Left lung (tissue), 14 donors: ENCODE measurements at places on chromosomes 5 and 9.
A peak's percentile ranks its signal among the peaks of the same experiment; 100 is the strongest.

GRCh38 chr9:35774907-35775635 is 16.3 kb upstream of the NPR2 start:
- DNase-seq, result no peak

GRCh38 chr5:143304836-143305475 is 98.5 kb downstream of the NR3C1 start:
- DNase-seq, result no peak

DNA sequence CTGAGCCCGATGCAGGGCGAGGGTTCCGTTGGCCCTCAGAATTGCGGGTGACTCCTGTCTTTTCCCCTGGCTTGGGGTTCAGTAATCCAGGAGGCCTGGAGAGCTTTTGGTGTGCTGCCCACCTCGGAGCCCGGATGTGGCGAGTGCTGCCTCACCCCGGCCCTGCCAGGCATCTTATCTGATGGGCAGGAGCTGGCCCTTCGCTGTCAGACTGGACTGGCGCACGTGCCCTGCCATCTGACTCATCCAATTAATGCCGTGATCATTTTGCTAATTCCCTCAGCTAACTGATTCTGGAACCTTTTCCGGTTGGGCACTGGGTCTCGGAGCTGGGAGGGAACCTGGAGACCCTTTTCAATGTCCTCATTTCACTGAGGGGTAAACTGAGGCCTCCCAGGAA is 34.6 kb downstream of the RXRA start:
- DNase-seq, result no peak

DNA sequence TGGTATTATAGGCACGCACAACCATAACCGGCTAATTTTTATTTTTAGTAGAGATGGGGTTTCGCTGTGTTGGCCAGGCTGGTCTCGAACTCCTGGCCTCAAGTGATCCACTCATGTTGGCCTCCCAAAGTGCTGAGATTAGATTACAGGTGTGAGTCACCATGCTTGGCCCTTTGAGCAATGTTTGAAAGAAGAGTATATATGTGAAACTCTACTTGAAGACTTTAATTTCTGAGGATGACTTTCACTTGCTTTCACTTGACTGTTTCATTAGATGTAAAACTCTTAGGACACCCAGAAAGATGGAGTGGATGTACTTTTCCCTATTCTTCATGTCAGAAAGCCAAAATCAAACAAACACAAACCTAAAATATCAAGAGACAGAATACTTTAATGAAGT is 43.8 kb upstream of the GAS1 start:
- no peak for DNase-seq

DNA sequence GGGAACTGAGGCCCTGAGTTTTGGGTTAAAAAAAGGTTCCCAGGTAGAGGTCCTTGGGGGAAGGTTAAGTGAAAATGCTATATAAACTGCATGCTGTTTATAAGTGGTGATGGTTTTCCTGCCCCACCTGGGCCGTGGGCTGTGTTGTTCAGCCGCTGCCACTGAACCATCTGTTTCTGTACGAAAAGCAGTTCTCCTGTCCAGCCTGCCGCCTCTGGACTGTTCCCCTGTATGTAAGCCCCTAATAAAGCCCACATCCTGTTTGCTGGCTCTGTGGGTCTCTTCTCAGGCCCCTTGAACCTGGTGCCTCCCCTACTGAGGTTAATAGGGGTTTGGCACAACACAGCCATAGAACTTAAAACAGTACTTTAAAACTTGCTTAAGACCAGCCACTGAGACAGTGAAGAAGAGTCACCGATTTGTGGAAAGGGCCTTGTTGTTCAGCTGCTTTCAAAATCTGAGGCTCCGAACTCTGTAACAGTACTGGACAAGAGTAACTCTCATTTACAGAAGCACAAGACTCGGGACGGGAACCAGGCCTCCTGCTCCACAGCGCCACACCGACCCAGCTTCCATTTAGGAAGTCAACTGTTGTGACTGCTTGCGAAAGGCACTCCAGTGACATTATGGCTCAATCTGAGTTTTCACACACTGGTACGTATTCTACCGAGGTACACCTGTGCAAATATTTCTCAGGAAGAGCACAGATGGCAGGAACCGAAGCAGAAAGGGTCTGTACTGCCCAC is 192.5 kb downstream of the CDK5RAP2 start:
- DNase-seq, result no peak

DNA sequence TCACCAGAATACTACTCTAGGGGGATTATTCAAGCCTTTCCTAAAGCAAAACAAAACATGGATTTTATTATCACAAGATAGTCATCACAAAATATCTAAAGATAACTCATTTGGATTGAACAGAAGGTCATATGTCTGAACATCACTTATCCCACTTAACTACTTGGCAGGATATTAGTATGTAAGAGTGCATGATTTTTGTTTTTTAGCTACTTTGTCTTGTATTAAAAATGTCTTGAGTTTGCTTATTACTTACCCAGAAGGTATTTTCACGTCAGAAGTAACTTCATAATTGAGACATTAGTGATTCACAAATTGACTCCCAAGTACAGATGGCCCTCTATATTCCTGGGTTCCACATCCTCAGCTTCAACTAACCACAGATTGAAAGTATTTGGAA is 113.8 kb downstream of the TLE4 start:
- no peak for DNase-seq

DNA sequence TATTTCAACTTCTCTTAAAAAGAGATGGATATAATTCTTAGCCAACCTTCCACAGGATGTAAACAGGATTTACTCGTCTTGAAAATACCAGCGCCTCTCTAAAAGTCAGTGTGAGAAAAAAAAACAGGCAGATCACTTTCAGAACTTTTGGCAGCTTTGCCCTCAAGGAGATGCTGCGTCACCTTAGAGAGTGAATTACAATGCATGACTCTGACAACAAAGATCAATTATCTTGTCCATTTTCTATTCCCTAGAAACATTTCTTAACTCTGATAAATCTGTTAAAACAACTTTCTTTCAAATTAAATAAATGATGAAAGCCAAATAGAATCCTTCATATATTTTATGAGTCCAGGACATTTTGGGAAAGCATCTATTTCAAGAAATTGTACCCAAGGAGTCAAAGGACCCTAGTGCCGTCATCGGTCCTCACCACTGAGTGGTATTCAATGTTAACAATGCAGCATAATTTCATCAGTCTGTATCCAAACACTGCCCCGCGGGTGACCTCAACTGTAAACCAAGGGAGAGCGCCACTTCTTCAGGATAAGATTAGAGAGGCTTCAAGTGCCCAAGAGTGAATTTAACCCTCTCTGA is 536.0 kb downstream of the PDE4D start:
- DNase-seq, result peak; percentile 59

DNA sequence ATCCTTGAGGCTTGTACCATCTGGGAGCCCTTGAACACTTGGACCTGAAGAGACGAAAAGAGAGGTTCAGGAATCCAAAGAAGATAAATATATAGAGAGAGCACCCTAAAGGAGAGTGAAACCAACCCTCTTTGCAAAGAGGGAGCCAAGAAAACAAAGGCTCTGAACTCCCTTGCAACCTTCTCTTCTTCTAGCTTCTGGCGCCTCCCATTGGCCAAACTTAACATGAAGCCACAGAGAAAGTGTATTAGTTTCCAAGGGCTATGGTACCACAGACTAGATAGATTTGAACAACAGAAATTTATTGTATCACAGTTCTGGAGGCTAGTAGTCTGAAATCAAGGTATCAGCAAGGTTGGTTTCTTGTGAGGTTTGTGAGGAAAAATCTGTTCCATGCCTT is 175.1 kb downstream of the HCN1 start:
- no peak for DNase-seq

DNA sequence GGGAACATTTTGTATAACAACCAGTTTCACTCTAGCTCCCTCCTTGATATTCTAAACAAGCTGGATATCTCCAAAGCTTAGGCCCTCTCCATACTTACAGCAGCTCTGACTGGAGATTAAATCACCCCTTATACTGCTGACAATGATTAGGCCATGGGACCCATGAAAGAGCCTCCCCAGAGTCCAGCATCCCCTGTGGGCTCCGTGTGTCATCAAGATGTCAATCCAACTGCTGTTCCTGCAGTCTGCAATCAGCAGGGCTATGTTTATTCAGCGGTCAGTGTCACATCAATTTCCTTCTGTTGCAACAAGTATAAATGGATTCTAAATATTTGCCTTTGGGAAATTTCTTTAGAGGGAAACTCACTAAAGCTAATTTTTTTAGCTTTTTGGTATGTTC is 26.6 kb downstream of the PCDHAC2 start:
- DNase-seq, result no peak

DNA sequence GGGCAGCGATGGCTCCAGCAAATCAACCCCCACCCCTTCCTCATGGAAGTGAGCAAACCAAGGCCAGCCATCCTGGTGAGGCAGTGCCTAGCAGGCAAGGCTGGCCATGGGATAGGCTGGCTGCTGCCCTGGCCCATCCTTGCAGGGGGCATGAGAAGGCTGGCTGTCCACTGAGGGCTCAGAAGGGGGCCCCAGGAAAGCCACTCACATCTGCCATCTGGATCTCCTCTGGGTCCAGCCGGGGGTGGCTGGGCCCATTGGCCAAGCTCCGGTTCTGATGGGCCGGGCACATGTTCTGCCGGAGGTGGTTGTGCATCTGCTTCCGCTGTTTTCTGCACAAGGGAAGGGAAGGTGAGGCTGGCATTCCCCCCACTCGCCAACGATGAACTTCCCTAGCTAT is 57.1 kb downstream of the PSD2 start:
- peak; percentile 39 for DNase-seq

- DNase-seq, result peak; percentile 55
Measured at GRCh38 chr9:97039514-97039860, 545 bp upstream of the CTSV start.

DNA sequence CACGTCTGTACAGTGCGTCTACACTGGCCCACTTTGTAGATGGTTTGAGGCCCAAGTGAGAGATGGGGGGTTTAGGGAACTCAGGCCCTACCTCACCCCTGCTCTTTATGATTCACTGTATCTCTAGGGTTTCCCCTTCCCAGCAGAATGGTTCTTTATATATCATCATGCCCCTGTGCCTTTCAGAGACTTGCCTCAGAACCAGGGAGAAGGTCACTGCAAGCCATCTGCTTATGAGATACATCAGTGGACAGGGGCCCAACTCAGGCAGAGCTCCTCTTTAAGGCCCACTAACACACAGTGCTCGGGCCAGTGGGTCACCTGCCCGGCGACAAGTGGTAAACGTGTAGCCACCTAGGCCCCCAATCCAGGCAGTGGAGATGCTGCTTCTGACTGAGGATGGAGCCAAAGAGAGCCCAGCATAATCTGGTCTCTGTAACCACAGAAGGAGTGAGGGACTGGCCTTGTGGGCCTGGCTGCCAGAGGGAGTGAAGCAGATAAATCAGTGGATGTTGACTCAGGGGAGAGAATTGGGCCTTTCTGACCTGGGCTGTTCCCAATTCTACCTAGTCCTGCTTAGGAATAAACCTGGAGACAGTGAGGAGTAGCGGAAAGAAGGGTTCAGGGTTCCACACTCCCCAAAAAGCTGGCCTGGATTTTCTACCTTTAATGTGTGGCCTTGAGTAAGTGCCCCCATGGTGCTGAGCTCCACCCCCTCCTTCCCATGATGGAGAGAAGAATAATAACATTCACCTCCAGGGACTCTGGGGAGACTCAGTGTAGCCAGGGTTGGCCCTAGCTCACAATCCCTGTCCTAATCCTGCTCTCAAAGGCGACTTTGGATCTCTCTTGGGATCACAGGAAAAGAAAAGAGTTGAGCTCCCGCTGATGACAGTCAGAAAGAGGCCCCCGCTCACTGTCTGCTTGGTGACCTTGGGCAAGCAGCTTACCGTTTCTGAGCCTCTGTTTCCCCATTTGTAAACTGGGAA is 2.8 kb upstream of the DUSP1 start:
- no peak for DNase-seq

- peak; percentile 82 for DNase-seq
Measured at GRCh38 chr5:134524826-134525682, at the start of gene JADE2. Gene JADE2, plus strand, starts transcription at chr5:134525670. Its CDS starts 10,188 bp downstream, at chr5:134535858.

DNA sequence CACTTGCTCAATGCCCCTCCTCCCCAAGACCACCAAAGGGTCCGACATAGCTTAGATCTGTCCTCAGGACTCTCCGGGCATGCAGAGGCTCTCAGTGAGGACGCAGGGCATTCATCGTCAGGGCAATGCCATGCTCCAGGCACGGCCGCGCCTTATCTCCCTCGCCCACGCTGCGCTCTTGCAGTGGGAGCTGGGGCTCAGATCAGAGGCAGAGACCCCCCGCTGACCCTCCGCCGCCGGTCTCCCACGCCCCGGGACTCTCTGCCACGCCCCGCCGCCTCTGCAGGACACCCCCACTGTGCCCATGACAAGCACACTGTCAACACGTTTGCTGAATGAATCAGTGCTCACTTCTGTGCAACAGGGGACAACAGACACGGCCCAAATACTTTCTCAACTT is 140.7 kb downstream of the ADAMTS2 start:
- no peak for DNase-seq

GRCh38 chr9:4065054-4065453 is 234.8 kb downstream of the GLIS3 start:
- DNase-seq, result no peak

GRCh38 chr5:124912638-124913328 is 166.3 kb upstream of the ZNF608 start:
- DNase-seq, result no peak

DNA sequence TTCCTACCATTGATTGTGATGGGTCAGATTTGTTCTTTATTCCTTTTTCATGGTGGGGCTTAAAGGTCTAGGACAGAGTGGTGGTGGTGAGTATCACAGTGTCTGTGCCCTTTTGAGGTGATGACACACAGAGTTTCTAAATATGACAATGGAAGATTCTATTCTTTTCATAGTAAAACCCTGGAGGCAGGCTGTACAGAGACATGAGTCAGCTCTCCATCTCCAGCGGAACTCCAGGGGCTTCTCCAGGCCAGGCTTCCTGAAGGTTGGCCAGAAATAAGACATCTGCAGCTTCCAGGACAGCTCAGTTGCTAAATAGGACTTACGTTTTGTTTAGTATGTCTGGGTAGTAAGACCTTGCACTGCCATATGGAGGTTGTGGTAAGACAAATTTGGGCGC is 229.5 kb downstream of the CD180 start:
- no peak for DNase-seq

GRCh38 chr9:27047136-27047535 is 41.7 kb upstream of the LRRC19 start:
- DNase-seq, result no peak

GRCh38 chr9:16436545-16436944 is 433.9 kb downstream of the BNC2 start:
- DNase-seq, result no peak

GRCh38 chr9:95588724-95589588 is 72.2 kb upstream of the PTCH1 start:
- DNase-seq, result no peak

- no peak for DNase-seq
Measured at GRCh38 chr5:134143431-134143830, 28.9 kb downstream of the TCF7 start.

GRCh38 chr5:175657593-175658271 is at the start of gene HRH2:
Gene HRH2, plus strand, starts transcription at chr5:175658071. Its CDS starts 25,163 bp downstream, at chr5:175683234.
- no peak for DNase-seq

DNA sequence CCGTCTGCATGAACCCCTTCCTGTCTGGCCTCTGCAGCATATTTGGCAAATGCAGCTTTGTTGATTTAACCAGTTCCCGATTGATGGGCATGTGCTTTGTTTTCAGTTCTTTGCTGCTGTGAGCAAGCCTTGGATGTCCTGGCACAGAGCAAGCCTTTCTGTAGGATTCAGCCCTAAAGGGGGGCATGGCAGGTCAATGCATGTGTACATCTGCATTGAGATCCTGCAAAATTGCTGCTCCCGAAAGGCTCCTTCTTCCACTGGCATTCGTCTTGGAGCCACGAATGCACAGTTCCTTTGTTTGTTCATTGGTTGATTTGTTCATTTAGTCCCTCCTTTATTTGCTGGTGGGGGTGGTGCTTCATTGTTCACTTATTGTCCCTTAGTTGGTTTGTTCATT is 34.8 kb downstream of the COL5A1 start:
- DNase-seq, result no peak

- no peak for DNase-seq
Measured at GRCh38 chr9:135060461-135061116, 26.9 kb upstream of the OLFM1 start.

- no peak for DNase-seq
Measured at GRCh38 chr9:113929634-113930389, 53.7 kb downstream of the ZNF618 start.
